Choroid plexus epithelial cell (primary cell): ENCODE measurements at places on chromosomes 3 and 15.

DNA sequence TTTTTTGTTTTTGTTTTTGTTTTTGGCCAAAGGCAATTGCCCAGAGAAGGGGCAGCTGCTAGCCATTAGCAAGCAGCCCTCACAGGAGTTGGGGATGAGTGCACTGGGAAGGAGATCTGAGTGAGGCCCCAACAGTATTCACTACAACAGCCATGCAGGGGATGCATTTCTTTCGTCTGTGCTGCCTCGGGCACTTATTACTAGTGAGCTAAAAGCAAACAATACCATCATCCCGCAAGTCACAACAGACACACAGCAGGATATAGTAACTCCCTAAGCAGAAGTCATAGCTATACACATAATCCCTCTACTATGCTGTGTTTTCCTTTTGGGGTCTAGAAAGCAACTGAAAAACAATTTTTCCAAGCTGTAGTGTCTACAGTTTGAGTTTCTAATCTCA is 27.2 kb downstream of the CRTAP start:
- no peak for DNase-seq

DNA sequence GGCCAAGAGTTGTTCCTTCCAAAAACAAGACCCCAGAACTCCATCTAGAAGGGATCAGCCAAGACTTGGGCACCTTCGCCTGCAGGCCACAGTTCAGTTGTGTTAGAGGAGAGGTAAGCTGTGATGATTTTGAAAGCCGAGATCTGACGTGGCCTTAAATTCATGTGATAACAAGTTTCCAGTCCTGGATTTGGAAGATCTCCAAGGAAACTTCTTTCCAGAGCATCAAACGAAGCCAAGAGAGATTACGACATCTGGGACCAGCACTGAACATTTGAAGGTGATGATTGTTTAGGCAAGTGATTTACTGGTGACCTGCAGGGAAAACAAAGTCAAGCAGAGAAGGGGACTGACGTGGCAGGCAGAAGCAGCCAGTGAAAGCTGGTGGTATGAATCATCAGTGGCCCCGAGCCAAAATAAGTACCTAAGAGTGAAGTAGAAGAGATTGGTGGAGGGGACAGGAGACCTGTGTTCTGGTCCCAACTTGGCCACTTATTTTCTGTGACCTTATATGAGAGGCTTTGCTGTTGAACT is 339.0 kb upstream of the PROK2 start:
- peak; percentile 93 for DNase-seq

GRCh38 chr3:24195504-24196230 is 250.6 kb downstream of the NR1D2 start:
- DNase-seq: no peak

GRCh38 chr3:106824856-106825255 is 552.4 kb upstream of the CCDC54 start:
- peak; percentile 73 for DNase-seq

DNA sequence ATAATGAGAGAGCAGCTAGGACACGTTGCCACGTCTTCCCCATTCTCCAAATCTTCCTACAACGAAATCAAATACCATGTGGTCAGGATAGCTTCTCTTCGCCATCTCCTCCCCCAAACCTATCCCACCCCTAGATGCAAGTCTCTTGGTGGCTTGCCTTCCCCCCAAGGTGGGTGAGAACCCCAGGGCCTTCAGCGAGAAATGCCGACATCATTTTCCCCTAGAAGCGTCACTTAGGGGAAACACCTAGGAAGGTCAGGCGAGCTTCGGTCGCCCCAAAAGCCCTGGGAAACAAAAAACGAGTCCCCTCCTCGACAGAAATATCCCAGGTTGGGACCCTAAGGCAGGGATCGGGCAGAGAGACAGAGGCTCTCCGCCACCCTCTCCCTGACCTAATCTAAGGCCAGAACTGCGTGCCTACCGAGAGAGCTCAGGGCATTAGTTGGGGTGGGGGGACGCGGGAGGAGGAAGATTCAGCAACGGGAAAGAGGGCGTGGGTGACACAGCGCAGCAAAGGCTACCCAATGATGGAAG is 502 bp downstream of the DPH3 start:
- no peak for DNase-seq

DNA sequence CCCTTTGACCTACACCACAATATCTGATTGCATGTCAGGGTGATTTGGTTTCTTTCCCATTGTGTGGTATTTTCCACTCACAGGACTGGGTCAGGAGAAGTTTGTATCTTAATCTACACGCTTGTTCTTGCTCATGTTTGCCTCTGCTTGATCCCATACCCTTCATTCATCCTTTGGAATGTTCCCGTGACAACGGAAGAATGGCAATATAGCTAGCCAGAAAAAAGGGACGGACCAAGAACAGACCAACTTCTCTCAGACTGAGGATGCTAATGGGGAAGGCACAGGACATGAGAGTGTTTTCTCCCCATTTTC is 7.8 kb upstream of the THSD4 start:
- no peak for DNase-seq

- peak; percentile 52 for DNase-seq
Observed at GRCh38 chr3:117719316-117719926, 1009.8 kb downstream of the TUSC7 start.

DNA sequence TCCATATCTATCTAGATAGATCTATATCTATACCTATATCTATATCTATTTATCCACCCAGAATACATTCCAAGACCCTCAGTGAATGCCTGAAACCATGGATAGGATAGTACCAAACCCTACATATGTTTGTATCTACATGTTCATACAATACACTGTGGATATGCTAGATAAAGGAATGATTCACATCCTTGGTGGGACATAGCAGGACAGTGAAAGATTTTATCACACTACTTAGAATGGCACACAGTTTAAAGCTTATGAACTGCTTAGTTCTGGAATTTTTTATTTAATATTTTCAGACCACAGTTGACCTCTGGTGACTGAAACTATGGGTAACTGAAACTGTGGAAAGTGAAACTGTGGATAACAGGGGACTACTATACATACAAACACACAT is 198.8 kb upstream of the TTC14 start:
- DNase-seq: no peak

- DNase-seq: peak; percentile 28
Observed at GRCh38 chr3:55405436-55405835, 81.7 kb downstream of the WNT5A start.

DNA sequence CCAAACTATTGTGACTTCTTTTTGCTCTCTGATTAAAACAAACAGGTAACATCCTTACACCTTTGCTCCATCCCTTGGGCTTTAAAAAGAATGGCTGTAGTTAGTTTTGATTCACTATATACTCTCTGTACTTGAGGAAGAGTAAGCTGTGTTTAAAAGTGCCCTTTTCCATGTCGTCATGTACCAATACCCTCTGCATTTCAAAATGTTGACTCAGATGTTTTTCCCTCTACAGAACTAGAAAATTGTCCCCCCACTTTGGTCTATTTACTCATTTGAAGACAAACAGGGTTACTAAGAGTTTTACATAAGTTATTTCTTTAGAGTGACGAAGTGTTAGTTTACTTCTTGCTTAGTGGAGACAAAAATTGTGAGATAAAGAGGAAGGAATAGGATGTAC is 62.7 kb downstream of the TASOR start:
- DNase-seq: peak; percentile 56

GRCh38 chr3:181698263-181698954 is 13.3 kb upstream of the SOX2 start:
- DNase-seq: no peak

- peak; percentile 68 for DNase-seq
Observed at GRCh38 chr3:159796744-159797143, 191.9 kb upstream of the IL12A start.

GRCh38 chr3:164250923-164251322 is 827.4 kb downstream of the SI start:
- no peak for DNase-seq

DNA sequence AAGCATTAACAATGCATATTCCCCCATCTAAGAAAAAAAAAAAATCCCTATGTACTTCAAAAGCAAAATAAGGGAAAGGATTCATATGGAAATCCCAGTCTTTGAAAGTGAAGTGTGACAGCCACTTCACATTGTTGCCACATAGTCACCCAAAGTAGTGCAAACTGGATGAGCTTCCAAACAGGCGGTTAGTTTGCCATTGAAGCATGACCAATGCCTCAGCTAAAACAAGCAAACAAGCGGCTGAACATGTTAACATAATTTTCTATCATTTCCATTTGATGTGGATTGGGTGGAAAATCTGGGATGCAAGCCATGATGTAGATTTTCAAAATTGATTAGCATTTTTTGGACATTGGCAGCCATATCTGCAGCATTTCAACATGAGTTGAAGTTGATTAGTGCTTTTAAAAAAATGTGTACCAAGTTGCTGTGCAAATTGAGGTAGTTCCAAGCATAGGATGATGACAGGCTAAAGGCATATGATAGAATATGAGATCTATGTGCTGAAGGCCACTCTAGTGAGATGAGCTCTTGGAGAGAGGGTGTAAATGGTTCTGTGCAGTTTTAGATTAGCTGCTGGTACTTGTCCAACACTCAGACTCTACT is 405.2 kb downstream of the NR2F2 start:
- no peak for DNase-seq

- DNase-seq: no peak
Observed at GRCh38 chr15:26113296-26113695, 250.2 kb upstream of the ATP10A start.

GRCh38 chr15:46646490-46646889 is 1011.7 kb downstream of the SQOR start:
- DNase-seq: no peak

DNA sequence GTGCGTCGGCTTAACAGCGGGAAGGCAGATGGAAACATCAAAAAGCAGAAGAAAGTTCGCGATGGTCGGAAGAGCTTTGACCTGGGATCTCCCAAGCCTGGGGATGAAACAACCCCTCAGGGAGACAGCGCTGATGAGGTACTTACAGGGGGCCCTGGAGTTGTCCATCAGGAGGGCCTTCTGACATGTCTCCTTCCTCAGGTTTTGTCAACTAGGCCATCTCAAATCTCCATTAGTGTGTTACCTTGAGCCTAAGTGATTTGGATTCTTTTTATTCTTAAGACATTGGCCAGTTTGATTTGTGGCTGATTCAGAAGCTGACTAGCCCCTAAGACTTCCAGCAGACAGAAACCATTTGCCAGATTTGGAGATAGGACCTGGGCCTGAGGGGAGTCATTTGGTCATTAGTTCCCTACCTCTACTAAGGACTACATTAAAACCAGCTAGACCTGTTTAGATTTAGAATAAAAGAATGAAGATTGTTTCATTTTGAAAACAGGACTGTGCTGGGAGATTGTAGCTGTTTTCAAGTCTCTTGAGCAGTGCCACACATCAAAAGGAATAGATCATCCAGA is 97.6 kb upstream of the UMPS start:
- no peak for DNase-seq

DNA sequence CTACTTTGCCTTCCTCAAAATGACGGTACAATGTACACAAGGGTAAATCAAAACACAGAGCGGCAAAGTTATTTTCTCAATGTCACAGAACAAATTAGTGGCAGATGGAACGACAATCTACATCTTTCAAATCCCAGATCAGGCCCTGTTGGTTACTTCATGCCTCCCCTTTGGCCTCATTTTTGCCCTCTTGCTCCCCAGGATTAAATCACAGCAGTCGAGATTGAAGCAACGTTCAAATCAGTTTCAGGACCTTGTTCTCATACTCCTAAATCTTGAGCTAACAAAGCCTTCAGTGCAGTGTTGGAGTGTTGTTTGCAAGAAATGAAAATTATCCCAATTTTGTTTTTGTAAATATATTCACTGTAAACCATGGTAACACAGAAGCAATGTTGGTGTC is 91.4 kb downstream of the FBN1 start:
- DNase-seq: peak; percentile 40

DNA sequence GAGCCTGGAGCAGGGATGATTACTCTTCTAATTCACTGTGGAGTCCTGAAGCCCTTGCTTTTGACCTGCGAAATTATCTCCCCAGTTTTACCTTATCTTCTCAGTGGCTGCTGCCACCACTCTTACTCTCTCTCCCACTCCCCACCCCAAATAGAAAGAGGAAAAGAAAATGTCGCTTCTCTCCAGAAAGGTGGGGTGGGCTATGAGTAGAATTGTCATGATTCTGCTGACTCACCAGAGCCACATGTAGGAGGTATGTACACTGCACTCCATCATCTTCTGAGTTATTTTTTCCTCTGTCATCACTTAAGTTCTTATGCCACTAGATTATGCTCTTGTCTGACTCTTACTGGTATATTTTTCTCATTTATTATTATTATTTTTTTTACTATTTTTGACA is 43.9 kb upstream of the TMEM158 start:
- DNase-seq: peak; percentile 8

GRCh38 chr15:52180196-52180835 is 10.9 kb downstream of the GNB5 start:
- peak; percentile 18 for DNase-seq

DNA sequence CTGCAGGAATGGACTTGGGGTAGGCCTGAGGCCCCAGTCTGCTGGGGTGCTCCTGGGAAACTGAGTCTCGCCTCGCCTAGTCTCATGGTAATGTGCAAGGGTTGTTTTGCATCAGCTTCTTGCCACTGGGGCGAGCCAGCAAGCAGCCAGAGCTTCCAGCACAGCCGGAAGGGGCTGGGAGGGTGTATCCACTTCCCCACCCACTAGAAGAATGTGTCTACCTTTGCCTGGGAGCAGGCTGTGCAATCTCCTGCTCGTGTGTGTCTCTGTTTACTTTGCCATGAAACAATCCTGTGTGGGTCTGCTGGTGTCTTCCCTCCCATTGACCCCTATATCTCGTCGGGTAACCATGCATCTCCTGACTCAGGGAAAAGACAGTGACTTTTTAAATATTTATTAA is 21.8 kb upstream of the ERICH6 start:
- DNase-seq: no peak

DNA sequence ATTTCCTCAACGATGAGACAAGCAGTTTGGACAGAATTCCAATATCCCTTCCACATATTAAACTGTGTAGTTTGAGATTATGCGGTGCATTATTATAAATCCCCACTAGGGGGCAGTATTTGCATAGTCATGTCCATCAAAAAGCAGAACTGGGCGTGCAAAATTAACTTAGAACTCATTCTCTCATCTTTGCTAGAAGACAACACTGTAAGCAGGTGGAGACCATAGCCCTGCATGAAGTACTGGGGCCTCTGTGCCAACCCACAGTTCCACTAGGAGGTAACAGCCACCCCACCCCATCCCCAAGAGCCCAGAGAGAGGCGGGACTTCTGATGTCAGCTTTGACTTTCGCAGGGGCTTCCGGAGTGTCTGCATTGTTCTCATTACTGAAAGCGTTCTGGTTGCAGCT is 106.6 kb upstream of the TMC3 start:
- peak; percentile 75 for DNase-seq

GRCh38 chr3:18585004-18585968 is 160.1 kb upstream of the SATB1 start:
- DNase-seq: no peak

GRCh38 chr15:58462973-58463663 is 31.3 kb downstream of the LIPC start:
- DNase-seq: no peak

DNA sequence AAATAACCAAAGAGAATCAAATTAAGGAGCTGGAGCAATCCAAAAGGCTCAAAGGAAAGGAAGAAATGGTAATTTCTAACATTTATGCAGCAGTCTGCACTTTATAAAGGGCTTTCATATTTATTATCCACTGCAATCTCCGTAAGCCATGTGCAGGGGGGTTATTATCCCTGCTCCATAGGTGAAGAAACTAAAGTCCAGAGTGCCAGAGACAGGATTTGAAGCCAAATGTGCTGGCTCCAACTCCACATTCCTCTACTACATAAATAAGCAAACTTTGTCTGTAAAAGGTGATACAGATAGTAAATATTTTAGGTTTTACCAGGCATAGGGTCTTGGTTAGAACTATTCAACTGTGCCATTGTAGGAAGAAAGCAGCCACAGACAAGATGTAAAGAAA is 221.4 kb downstream of the MINAR1 start:
- peak; percentile 25 for DNase-seq
